ENCODE measurements at places on chromosomes 16 and 17.

DNA sequence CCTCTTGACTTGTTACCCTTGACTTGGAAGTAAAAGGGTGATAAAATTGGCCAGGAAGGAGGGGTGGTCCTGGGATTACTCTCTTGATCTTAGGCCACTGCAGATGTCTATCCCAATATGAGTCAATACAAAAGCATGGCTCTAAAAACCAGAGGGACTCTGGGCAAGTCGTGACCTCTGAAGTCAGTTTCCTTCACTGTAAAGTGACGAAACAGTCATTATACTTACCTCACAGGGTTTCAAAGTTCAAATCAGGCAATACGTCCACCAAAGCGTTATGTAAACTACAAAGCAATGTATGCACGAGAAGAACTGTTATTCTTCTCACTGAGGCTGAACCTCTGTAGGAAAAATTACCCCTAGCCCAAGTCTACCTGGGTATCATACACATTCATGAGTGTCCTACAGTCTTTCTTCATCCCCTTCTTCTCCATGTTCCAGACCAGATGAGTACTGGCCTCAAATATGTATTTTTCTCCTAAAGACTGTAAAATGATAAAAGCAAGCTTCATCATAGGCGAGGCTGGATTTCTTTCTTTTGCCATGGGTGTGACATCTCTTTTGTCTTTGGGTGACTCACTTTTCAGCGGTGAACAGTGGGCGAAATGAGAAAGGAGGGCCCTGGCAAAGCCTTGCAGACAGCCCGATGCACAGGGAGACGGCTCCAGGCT is 34.5 kb upstream of the CLEC18B start:
- peak; percentile 17 for DNase-seq

- no peak for DNase-seq
Observed at GRCh38 chr16:67395458-67396158, 2.3 kb upstream of the TPPP3 start.

DNA sequence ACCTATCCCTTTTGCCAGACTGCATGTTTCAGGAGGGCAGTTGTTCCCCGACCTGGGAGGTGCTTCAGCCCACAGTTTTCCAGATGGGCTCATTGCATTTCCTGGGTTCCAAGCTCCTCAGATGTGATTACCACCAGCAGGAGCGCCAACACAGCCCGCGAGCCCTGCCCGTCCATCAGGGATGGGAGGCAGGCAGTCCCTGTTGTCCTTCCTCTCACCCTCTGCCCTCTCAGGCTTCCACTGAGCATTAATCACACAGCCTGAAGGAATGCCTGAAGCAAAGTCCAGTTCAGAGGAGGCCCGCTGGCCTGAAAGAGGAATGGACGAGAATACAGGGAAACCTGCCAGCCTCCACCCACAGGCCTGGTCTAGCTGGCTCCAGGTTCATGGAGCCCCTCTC is 256.3 kb upstream of the SDK2 start:
- DNase-seq: no peak

GRCh38 chr16:70657956-70658355 is 11.6 kb downstream of the IL34 start:
- peak; percentile 36 for DNase-seq

DNA sequence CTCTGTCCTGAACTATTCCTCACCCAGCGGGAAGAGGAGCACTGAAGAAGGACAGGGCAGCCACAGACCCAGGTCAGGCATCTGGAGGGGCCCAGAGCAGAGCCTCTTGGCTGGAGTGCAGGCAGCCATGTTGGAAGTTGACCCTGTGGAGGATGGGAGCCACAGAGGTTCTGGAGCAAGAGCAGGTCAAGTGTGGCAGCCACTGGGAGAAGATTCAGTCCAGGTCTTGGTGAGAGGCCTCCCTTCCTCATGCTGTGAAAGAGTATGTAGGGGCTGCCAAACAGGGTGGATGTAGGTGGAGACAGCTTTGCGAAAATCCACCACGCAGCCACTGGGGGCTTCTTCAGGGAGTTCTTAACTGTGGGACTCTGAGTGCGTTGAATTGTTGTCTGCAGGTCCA is 590 bp upstream of the CD79B start:
- no peak for DNase-seq

Measured in skeletal muscle cell (primary cell).